ENCODE measurements at places on chromosomes 4 and X.

GRCh38 chr4:78512357-78512920 is 39.1 kb upstream of the ANXA3 start:
- DNase-seq = no peak

- no peak for DNase-seq
Measured at GRCh38 chr4:38128478-38129459, 168.6 kb downstream of the PTTG2 start.

DNA sequence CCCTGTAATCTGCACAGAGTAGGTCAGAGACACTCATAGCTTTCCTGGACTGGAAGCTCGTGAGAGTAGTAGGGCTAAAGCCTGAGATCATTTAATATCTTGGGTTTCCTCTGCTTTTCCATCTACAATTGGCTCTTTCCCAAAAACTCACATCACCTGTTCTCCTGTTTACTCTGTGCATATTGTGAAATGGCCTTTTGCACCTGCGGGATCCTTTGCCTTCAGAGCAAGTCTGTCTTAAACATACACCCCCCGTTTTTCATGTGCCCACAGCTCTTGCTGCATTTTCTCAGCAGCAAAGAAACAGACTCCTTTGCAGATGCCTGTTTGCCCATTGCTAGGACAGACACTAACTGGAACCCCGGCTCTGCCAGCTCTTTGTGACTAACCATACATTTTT is 608.3 kb upstream of the PCDH10 start:
- no peak for DNase-seq

DNA sequence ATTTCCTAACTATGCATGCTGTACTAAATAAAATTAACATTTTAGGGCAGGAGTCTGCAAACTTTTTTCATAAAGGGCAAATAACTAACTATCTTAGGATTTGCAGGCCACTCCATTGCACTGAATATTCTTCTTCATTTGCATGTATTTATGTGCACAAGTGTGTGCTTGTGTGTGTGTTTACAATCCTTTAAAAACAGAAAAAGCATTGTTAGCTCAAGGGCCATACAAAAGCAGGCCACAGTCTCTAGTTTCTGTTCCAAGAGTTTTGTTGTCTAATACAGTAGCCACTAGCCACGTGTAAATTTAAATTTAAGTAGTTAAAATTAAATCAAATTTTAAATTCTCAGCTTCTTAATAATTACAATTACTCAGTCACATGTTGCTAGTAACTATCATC is 621.8 kb downstream of the TMA16 start:
- DNase-seq = no peak

DNA sequence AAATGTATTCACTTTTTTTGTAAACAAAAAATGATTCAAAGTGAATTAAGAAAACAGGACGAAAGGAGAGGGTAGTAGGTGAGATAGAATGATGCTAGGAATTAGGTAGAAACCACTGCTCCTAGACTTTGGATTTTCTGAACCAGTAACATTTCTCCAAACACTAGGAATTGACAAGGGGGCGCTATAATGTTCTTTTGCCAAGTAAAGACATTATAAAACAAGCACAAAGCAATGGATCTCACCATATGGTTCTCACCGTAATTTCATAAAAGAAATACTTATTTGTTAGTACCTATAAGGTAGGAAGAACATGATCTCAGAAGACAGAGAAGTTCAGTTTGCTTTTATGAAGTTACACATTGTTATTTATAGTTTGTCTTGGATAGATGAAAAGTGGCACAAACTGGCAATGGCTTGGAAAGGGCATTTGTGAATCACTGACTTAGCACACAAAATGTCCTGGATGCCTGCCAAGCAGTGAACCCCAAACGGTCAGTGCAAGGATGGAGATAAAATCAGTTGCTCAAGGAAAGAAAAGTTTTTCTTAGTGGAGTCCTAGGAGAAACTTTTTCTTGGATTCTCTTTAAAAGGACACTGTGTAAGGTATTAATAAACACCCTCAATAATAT is 8.1 kb upstream of the TBC1D1 start:
- no peak for DNase-seq

- no peak for DNase-seq
Measured at GRCh38 chrX:147894366-147894963, 17.3 kb upstream of the FMR1 start.

DNA sequence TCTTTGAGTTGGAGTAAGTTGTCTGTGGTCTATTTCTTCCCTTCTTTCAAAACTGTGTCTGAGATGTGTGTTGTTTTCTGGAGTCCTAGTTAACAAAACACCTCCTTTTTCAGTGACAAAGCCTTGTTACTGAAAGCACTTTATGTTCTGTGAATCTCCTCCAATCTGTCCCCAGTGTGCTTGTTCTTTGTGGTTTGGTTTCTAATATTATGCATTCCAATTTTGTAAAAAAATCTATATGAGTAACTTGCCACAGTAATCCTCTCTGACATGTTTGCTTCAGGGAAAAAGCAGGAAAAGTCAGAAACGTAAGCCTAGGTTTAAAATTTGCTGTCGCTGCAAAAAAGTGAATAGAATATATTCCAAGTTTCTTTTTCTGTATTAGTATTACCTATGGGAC is 12.4 kb downstream of the PRRG1 start:
- DNase-seq = no peak

DNA sequence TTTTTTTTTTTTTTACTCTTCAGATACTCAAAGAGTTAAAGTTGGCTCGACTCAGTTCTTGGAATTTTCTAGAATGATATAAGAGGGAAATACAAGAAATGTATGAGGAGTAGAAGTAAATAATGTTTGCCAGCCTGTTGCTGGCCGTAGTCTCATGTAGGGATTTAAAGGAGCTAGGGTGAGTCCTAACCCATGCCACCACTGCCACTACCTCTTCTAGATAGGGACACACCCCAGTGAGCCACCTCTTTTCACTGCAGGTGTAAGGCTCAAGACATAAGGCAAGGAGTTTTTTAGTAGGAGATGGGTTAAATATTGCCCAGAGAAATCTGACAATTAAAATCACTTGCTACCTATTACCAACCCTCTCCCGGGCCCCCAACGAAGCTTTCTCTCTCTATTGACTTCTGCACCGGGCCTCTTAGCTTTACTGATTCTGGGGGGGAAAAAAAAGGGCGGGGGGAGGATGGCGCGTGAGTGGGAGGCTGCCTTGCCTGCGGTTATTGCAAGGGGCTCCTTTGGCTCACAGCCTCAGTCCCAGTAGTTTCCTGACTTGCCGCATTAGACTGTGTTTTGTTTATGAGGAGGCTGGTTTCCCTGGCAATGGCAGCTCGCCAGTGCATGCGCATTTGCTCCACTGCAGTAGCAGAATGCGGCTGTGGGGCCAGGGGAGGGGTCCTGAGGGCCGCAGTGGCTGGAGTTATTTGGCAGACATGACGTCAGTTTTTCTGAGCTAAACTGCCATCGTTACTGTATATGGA is 3.0 kb downstream of the LINC00632 start:
- DNase-seq = no peak

- DNase-seq = no peak
Measured at GRCh38 chr4:36601864-36602495, 320.6 kb downstream of the DTHD1 start.

GRCh38 chrX:25389266-25389665 is 373.5 kb upstream of the ARX start:
- DNase-seq = no peak

DNA sequence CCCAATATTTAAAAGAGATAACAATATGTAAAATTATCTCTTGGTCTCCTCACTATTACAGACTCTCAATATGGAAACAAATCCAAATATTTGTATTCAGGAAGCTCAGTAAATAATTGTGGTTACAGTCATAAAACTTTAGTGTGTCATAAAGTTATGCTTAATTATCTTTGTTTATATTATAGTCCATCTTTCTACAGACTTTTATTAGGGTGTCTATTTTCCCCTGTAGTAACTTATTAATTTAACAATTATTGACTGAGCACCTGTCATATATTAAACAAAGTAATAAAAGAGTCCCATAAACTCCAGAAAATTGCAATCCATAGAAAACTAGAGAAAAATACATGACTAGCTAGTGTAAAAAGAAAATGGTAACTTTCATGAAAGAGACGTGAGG is 61.6 kb upstream of the GPM6A start:
- DNase-seq = no peak

GRCh38 chr4:1570291-1571164 is 113.6 kb downstream of the FAM53A start:
- DNase-seq = no peak

DNA sequence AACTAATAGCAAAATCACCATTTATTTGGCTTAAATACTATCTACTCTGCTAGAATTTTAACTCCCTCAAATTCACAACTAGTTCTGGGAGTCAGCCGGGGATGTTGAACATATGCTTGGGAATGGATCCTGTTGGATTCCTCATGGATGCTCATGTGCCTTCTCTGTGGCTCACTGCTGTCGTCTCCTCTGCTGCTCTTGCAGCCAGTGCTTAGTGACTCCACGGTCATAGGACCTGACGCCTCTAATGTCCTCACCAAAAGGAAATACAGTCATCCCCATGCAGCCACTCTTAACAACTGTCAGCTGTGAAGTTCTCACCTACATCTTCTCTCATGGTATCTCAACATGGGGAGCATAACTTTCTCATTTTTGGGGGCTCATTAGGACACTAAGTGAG is 59.4 kb downstream of the HMGB2 start:
- DNase-seq = no peak

DNA sequence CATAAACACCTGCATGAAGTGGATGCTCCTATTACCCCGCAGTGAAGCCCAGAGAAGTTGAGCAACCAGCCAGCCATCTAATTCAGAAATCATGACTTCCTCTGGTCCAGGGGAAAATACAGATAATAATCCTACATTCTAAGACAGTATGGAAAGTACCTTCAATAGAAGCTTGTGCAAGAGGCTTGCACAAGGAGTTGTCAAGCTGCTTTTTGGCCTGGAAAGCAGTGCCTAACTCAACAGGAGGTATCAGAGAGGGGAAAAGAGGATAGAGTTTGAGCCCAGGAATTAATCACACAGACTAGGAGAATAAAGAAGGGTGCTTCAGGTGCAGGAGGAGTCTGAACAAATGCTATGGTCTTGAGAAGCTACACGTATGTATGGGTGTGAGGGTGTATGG is 26.7 kb downstream of the TMEM192 start:
- no peak for DNase-seq

GRCh38 chr4:138301536-138301935 is 59.4 kb upstream of the SLC7A11 start:
- no peak for DNase-seq

All from HL-60 (cell line).